Activated CD4-positive, alpha-beta memory T cell treated with anti-CD3 and anti-CD28 coated beads for 36 hours (primary cell): ENCODE measurements at places on chromosomes 3 and 15. TPM values are rescaled to one million over a fixed set of nuclear protein-coding genes. Genes with fewer than 3 reads are reported as not detected.

The SLC25A20 gene
- total RNA-seq, result 16.7 TPM

The PLSCR2 gene
- not detected for total RNA-seq

The ADGRG7 gene
- not detected for total RNA-seq

The LOXL1 gene
- 3.3 TPM for total RNA-seq

The SNTN gene
- total RNA-seq, result not detected

The SLC12A1 gene
- total RNA-seq, result not detected

The MDFIC2 gene
- not detected for total RNA-seq

The MKRN3 gene
- 3.8 TPM for total RNA-seq

The DNAJC19 gene
- 75.0 TPM for total RNA-seq

The NR2E3 gene
- not detected for total RNA-seq

The NOX5 gene
- 0.02 TPM for total RNA-seq

The TUSC7 gene
- not detected for total RNA-seq

The GYG1 gene
- total RNA-seq, result 21.5 TPM

The ADCY5 gene
- not detected for total RNA-seq

The KLHDC8B gene
- 2.9 TPM for total RNA-seq

The ST8SIA2 gene
- total RNA-seq, result not detected

The CFAP161 gene
- not detected for total RNA-seq

The GOLGA6L7 gene
- not detected for total RNA-seq

The SLC27A2 gene
- 24.3 TPM for total RNA-seq

The ANKUB1 gene
- not detected for total RNA-seq

The PLCH1 gene
- 0.12 TPM for total RNA-seq

The ZMYND10 gene
- total RNA-seq, result 0.94 TPM

The CHRNA3 gene
- total RNA-seq, result not detected

The COL7A1 gene
- total RNA-seq, result 1.1 TPM

The C3orf85 gene
- total RNA-seq, result not detected

The GPR149 gene
- total RNA-seq, result not detected

The CRYGS gene
- total RNA-seq, result 2.5 TPM

The LRRC49 gene
- 0.26 TPM for total RNA-seq

The AGBL1 gene
- total RNA-seq, result 0.10 TPM
